ENCODE measurements at places on chromosomes 7 and 10.

- DNase-seq: peak; percentile 57
- no peaks in the 10 kb centered on the region for H3K27me3 ChIP-seq
- peaks cover 20% of the 10 kb centered on the region for H3K4me1 ChIP-seq
These were observed 566 bp downstream of the ASNS start for GRCh38 chr7:97871659-97872024.

GRCh38 chr10:11861811-11862428 lies 38.8 kb downstream of the PROSER2 start:
- H3K36me3 ChIP-seq: no peaks in the 10 kb centered on the region
- H3K4me1 ChIP-seq: peaks cover 23% of the 10 kb centered on the region
- no peaks in the 10 kb centered on the region for H3K27me3 ChIP-seq

GRCh38 chr7:131897016-131897789 lies 340.8 kb upstream of the PODXL start:
- H3K27me3 ChIP-seq: no peaks in the 10 kb centered on the region
- no peaks in the 10 kb centered on the region for H3K36me3 ChIP-seq
- no peak overlapping the region for H3K4me3 ChIP-seq

- H3K36me3 ChIP-seq: no peaks in the 10 kb centered on the region
- DNase-seq: peak; percentile 45
- no peak overlapping the region for H3K4me3 ChIP-seq
- peak overlapping the region; percentile 41 for H3K27ac ChIP-seq
These were observed 3.9 kb upstream of the SAR1A start for GRCh38 chr10:70174058-70174741.
